ENCODE measurements at places on chromosomes 2 and 18.

DNA sequence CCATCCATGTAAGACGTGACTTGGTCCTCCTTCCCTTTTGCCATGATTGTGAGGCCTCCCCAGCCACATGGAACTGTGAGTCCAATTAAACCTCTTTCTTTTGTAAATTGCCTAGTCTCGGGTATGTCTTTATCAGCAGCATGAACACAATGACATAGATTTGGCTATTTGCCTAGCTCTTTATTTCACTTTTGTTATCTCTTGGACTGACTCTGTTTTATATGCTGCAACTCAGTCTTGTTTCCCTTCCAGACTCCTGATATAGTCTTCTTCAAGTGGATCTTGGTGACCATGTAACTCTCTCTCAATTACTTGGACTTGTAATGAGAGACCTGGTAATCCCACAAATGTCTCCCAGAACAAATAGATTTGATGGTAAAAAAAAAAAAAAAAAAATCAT lies 627.6 kb downstream of the CCDC85A start:
- no peak for DNase-seq

- DNase-seq: no peak
Observed at GRCh38 chr18:25033747-25034471, 318.1 kb downstream of the ZNF521 start.

DNA sequence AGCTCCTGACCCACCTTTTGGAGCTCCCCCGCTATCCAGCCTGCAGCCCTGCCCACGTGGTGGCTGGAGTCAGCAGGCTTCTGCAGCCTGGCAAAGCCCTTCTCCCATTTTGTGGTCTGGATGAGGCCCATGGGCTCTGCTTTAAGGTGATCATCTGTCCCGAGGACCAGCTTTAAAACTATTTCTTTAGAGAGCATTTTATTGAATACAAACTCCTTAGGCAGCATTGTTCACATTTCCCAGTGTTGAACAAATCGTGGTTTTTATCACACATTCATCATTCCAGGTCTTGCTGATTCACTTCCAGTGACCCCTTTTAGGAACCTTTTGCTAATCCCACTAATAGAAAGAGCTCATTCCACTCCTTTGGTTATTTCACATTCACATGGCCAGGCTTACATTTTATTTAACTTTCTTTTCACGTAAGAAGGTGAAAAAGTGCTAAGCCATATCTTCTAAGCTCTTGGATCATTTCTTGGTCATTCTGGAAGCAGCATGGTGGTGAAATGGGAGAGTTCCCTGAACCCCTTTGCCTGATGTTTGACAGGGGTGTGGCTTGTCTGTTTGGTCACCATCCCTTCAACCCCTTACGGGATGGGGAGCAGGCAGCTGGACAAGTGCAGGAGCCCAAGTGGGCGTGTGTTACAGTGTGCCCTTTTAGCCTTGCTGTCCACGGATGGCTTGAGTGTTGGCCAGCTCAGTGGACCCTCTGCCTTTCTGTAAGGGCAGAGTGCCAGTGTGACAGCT lies 80.4 kb upstream of the RAPGEF4 start:
- peak; percentile 55 for DNase-seq

DNA sequence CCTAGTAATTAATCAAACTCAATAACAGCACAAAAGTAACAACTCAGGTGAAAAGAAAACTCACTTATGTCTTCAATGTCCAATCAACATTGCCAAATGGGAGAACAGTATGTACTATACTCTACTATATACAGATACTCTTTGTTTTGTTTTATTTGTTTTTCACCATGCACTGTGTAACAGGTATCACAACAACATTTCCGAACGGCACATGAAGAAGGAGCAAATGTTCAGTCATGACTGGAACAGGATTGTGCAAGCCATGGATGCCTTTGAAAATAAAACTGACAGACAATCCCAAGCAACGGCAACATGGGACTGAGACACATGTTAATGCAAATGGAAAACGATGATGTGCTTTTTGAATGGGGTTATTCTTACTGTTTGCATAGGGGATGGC lies 334.9 kb upstream of the THUMPD2 start:
- no peak for DNase-seq

DNA sequence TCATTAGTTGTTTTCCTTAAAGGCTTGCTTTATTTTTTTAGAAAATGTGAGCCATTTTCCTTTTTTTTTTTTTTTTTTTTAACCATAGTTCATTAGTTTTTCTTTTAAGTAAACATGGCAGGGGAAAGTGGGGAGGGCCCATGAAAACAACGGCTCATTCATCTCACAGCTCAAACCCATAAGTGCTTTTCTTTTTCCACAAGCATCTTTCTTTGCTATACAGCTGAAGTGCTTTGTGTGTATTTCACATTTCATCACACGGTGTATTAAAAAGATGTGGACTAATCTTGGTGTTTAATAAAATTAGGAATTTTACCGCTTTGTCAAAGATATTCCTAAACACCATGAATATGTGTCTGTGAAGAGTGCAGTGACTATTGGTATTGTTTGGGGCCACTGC lies 41.6 kb downstream of the RHBDD1 start:
- DNase-seq: no peak

Data from fibroblast of gingiva (primary cell).